Activated CD8-positive, alpha-beta T cell treated with anti-CD3 and anti-CD28 coated beads, Interleukin-2, amount 10 ng/mL, durations not matched to agents 7 days and 5 days (primary cell): ENCODE measurements at places on chromosomes 3 and 15.

DNA sequence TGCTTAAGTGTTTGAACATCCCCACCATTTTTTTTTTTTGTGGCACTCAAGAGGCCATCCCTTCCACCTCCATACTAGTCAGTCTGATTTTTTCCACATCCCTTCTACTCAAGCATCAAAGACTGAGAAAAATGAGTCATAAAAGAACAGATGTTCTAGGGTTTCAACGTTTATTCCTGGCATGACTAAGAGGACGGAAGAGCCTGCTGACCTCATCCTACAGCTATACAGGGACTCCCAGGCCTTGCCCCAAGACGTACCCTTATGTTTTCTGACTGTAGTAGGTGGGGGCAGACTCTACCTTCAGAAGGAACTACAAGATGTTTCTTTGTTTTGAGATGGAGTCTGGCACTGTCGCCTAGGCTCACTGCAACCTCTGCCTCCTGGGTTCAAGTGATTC lies 3.3 kb upstream of the ITPKA start:
- peak; percentile 53 for DNase-seq

- no peak for DNase-seq
These were observed 4.3 kb downstream of the GNAT1 start for GRCh38 chr3:50195501-50196252.

DNA sequence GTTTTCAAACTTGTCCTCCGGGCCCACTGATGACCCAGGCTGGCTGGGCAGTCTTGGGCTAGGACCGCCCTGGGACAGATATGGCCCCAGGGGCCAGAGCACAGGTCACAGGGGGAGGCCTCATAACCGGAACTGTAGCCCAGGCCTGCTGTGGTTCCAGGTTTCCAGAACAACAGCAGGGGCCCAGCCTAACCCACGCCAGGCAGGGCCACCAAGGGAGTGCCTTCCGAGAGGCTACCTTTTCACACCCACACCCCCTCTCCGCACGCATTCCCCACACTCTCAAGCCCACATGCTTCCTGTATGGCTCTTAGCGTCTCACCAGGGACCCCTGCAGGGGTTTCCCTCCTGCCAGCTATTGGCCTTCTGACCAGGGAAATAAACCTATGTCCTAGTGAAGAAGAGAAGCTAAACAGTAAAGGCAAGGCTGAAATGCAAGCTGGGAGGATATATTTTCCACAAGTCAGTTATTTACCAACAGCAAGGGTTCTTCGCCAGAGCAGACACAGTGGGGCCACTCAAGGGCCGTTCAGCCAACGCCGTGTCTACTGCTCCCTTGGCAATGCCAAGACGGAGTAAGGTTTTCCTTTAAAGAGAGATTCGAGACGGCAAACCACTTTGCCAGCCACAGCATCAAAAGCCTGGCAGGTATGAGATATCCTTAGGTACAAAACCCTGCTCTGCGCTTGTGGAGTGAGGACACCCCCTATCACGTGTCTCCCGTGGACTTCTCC lies 135.1 kb downstream of the ATP10A start:
- DNase-seq = peak; percentile 16

GRCh38 chr3:149000206-149000745 lies 8.9 kb downstream of the GYG1 start:
- no peak for DNase-seq

- DNase-seq = no peak
These were observed 59.9 kb downstream of the CHL1 start for GRCh38 chr3:256501-256900.

- DNase-seq = no peak
These were observed 107.0 kb downstream of the ALCAM start for GRCh38 chr3:105473521-105474223.

DNA sequence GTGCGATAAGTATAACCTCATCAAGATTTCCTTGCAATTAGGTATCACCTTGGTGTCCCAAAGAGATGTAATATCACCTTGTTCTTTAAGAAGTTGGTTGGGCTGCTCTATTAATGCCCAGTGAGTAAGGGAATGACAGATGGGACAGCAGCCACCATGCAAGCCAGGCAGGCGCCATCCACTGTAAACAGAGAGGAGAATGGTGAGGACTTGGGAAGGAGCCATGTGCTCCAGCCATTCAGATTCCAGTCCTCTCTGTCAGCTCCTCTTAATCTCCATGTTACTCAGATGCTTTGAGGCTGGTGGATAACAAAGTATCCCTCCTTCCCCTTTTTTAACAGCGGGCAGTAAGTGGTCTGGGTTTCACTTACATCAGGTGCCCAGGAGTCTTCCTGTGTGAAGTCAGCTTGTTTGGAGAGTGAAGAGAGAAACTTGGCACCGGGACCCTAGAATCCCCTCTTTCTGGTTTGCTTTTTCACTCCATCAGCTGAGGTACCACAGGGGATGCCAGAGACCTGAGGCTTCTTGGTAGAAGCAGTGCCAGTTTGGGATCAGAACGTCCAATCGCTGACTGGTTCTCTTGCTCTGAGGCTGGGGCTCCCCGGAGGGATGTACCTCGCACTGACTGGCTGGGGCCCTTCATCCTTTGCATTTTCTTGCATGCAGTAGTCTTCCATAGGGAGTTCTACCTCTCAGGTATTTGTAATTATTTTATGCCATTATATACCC lies 29.5 kb downstream of the SLCO3A1 start:
- no peak for DNase-seq

GRCh38 chr15:63945007-63945788 lies 101.1 kb downstream of the DAPK2 start:
- DNase-seq = peak; percentile 80

DNA sequence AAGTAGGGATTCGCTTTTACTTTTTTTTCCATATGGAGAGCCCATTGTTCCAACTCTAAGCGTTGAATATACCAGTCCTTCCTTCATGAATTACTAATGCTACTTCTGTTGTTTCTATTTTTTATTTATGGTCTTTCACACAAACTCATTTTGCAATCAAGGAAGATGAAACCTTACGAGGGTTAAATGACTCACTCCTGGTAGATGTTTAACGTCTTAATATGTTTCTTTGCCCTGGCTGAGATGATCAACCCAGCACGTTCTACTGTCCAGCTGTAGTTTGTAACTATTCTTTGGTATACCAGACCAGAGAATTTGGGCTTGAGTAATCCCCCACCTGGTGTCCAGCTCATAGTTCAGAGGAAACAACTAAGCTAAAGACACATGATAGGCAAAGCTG lies 23.1 kb downstream of the CDCP1 start:
- no peak for DNase-seq

GRCh38 chr15:73888224-73889041 lies 15.1 kb downstream of the TBC1D21 start:
- no peak for DNase-seq

DNA sequence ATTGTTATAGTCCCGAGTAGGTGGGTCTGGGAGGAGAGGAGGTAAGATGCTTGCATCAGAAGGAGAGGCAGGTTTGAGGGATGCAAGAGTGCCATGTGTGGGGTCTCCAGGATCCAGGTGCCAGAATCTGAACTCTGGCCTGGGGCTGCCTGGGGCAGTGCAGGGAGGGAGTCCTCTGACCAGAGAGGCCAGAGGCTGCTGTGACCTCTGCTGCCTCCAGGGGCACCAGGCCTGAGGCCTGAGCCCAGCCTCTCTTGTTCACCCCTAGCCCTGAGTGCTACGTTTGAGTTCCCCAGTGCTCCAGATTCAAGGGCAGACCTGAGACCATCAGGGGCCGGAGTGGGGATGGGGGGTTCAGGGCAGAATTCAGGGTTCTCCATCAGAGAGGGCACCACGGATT lies 7.4 kb downstream of the SLC38A3 start:
- DNase-seq = no peak

DNA sequence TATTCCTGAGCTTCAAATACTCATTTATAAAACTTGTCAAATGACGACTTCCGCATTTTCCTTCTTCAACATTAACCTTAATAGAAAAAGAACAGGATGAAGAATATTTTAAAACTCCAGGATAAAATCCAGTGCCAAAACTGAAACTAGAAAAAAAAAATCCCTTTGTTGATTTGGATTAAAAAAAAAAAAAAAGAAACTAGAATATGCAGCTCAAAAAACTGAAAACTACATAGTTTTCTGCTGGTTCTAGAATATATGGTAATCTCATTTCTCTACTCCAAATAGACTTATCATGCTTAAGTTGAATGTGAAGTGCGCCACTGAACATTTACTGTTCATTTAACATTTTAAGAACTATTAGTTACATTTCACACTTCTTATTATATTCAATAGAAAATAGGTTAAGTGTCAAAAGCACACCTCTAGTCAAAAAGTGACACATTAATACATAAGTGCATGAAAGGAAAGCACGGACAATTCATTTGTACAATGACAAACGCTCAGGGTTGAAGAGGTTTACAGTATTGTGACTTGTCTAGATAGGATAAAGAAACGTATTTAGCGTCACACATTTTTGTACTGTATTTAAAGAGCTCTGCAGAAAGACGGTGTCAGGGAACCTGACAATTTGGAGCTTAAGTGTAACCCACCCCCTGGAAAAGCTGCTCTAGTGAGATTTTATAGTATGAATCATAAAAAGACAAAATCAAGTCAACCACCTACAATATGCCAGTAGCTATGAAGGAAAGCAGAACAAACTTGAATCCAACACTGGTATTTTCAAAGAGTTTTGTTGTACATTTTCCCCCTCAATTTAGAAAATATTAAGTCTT lies 5.8 kb downstream of the TRA2B start:
- no peak for DNase-seq

GRCh38 chr3:56915966-56916586 lies 114.3 kb upstream of the ARHGEF3 start:
- DNase-seq = peak; percentile 90

DNA sequence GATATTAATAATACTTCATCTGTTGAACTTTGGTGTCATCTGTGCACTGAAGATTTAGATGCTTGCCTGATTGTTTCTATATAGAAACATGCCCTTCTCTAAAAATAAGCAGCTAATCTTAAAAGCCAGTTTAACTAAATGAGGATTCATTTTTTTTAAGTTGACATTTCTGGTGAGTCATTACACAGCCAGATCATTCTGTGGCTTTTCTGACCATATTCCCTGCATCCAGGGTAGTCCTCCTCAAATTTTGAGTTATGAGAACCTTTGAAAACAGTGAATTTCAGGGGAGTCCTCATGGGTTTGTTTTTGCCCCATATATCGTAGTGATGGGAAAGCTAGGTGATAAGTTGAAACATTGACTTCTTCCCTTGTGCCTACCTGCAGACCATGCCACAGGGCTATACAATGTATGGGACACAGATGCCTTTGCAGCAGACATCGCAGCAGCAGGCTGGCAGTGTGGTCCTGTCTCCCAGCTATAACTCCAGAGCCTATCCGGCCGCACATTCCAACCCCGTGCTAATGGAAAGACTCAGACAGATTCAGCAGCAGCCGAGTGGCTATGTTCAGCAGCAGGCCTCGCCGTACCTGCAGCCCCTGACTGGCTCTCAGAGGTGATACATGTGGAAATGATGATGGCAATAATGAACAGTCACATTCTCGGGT lies 26.5 kb upstream of the P2RY12 start:
- no peak for DNase-seq

GRCh38 chr3:130779031-130779430 lies 32.4 kb upstream of the PIK3R4 start:
- DNase-seq = no peak

DNA sequence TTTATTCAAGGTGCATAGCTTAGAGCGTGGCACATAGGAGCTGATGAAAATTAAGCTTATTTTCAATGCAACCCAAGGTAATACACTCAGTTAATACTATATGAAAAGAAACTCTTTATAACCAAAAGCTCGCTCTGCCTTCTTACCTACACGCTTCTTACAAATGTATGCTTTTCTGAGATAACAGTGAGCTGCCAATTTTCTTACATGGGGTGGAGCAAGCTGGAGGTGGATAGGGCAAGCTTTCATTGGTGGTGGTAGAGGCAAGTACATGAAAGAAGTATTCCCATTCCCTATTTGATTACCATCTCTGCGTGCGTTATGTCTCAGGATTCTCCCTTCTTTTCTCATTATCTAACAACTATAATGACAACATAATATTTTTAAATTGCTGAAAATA lies 8.9 kb downstream of the DZIP3 start:
- DNase-seq = no peak

DNA sequence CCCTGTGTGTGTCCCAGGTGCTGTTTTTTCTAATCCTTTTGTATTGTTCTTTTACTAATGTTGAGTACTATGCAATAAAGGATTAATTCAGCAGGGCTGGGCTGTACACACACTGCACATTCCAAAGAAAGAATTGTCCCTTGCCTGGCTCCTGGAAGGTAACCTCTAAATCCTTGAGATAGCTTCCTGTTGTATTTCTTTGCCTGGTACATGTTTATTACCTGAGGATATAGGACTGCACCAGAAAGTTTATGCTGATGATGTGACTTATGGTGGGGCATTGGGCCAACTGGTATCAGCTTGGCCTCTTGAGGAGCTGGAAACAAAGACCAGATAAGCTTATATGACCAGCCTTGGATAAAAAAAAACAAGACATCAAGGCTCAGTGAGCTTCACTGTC lies 26.6 kb upstream of the FAN1 start:
- DNase-seq = no peak

DNA sequence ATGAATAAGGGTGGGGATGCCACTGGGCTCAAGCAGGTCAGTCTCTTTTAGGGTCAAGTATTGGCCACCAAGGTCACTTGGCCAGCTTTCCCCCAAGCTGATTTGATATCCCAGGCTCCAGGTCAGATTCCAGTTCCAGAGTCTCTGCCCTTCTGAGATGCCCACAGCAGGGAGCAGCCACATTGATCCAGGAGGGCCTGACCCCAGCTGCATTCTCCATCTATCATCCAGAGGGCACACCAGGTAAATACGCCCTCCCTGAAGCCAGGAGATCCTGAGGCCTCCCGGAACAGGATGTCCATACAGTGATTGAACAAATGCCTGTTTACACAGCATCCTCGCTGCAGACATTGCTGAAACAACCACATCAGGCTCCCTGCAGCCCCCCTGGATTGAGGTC lies 264.6 kb upstream of the TLE3 start:
- no peak for DNase-seq

- no peak for DNase-seq
These were observed 283.2 kb upstream of the SUCLG2 start for GRCh38 chr3:67937498-67938118.

DNA sequence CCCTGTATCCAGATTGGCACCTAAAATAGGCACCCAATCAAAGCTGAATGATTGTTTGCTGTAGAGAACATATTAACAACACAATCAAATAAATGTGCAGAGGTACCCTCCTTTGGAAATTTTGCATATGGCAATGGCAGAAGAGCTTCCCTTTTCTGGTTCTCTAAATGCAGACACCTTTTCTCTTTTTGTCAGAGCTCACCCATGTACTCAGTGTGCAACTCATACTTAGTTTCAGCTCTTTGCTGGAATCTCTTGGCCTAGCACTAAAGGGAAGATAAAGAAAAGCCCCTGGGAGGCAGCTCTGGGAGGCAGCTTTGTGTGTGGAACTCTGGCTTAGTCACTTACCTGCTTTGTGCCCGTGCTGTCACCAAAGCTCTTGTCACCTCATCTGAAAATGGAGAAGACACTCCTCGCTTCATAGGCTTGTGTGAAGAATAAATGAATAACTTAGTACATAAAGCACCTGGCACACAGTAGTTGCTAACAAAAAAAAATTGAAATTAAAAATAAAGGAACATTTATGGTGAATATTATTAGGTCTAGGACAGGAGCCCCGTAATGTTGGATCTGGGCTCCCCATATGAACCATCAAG lies 28.8 kb downstream of the ST6GAL1 start:
- no peak for DNase-seq
